Keratinocyte (primary cell): ENCODE measurements at places on chromosomes 6 and 20.
A peak's percentile ranks its signal among the peaks of the same experiment; 100 is the strongest.

GRCh38 chr6:107398001-107398400, 61.4 kb downstream of the PDSS2 start:
- no peak for DNase-seq

DNA sequence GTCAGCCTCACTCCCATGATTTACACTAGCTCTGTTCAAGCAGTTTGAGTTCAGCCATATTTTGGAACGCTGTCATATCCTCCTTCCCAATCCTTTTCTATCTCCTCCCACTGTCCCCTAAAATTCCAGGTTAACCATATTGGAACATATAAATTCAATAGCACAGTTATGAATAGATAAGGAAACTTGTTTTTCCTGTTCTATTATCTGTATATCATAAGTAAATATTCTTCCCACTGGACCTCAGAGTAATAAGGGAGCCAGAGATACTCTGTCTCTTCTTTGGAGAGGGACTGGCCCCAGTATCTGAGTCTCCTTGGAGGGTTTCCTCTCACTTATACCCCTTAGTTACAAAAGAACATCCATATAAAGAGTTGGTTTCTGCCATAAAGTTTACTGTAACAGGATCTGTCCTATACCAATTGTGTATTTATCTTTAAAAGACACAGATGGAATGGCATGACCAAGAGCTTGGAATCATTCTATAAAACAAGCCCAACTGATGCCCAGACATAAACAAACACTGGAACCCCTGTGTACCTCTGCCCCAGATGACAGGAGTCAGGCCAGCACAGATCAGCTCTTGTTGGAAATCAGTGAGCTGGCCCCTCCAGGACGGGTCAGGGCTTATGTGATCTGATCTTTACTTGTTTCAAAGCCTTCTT, 67.1 kb downstream of the EPB41L2 start:
- DNase-seq, result no peak

DNA sequence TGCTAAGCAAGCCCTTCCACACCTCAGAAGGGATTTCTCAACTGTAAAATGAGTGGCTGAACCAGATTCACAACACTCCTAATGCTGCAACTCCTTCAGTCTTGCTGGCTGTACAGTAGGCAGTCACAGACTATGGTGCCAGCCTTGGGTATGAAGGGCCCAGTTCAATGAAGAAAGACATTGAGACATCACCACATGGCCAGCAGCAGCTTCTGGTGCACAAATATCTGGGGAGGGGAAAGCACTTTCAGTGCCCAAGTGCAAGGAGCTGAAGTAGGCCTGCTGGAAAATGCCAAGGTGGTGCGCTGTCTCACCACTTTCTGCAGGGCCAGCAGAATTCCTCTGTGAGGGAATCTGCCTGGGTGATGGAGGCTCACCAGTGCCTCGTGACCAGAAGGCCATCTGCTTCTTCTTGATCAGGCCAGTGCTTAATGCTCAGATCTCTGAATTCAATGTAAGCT, 1.8 kb downstream of the PLA2G7 start:
- DNase-seq, result no peak

GRCh38 chr6:145148776-145149175, 586.5 kb downstream of the EPM2A start:
- DNase-seq, result no peak

DNA sequence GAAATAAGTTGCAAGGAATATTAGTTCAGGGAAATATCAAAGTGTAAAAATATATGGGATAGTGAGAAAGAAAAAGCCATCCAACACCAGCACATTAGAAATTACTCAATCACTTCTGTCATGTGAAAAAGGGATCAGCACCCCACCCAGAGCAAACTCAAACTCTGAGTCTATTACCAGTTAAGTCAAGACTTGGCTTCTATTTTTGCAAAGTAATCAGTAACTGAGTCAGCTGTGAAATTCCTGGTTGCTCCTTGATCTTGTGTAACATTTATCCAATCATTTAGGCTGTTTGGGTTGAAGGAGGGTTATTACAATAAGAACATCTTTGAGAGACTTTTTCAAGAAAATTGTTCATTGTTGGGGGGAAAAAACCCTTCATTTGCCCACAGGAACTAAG, 51.2 kb downstream of the SLC22A23 start:
- DNase-seq, result no peak

DNA sequence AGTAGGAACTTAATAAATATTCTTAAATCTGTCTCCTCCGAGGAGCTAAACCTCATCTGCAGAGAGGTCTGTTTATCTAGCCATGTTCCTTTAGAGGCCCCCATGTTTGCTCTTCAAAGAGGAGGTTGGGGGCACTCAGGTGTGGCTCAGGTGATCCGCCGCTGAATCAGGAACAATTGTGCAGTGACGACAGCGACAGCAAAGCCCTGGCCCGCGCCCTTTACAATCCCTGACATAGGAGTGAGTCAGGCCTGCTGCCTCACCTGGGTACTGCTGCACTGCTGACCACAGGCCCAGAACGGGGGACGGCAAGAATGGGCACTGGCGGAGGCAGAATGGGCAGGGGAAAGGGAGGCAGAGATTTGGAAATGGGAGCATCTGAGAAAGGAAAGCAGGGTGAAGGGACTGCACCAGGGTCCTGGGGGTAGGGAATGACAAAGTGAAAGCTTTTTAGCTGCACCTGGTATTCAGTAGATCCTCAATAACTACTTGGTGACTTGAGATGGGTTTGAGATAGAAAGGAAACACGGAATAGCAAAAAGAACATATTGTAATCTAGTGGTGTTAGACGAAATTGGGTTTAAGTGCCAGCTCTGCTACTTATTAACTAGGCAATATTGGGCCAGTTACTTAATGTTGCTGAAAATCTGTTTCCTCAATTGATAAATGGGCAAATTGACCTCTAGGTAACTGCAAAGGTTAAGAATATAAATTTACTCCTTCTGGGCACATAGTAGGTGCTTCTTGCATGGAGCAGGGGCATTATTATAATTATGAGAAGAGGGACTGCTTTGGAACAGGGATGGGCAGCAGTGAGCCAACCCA, 5.4 kb upstream of the IER3 start:
- peak; percentile 86 for DNase-seq

- DNase-seq, result no peak
Observed at GRCh38 chr20:13877793-13878192, 93.0 kb downstream of the NDUFAF5 start.

DNA sequence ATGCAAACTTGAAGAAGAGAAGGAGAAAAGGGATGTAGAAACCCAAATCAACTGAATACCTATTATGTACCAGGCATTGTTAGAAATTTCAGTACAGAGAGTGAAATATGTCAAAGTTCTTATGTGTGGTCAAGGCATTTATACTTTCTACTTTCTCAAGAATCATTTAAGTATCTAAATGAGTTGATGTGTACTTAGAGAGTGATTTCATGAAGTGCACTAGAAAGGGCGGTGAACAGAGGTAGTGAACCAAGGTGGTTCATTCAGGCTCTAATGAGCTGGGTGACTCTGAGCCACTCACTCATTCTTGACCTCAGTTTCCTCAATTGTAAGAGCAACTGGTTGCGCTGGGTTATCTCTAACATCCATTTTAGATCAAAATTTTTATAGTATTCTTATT, 3.3 kb downstream of the PDE7B start:
- DNase-seq, result no peak

GRCh38 chr6:144896871-144897270, 611.7 kb downstream of the UTRN start:
- DNase-seq, result no peak

- DNase-seq, result no peak
Observed at GRCh38 chr6:48658915-48659314, 547.9 kb upstream of the PTCHD4 start.

- no peak for DNase-seq
Observed at GRCh38 chr6:70099732-70100131, 203.2 kb downstream of the COL9A1 start.

- DNase-seq, result no peak
Observed at GRCh38 chr6:158706369-158706982, 56.6 kb downstream of the SYTL3 start.

DNA sequence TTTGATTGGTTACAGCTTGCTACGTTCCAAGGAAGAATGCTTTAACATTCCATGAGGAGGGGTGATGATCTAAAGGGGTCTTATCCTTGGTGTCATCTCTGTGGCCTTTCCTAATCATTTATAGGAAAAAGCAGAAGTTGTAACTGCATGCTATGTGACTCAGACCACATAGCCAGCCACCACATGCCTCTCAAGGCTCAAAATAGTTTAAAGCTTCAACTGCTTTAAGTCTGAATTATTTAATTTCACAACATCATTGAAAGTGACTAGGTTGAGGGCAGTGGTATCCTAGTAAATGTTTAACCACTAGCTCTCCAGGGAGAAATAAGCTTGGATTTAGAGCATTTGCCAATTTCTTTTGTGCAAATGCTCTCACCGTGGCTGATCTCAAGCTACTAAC, 29.7 kb downstream of the MC3R start:
- DNase-seq, result no peak

GRCh38 chr20:57600320-57601210, 19.7 kb downstream of the ZBP1 start:
- DNase-seq, result no peak
